ENCODE measurements at places on chromosomes 4 and X.

DNA sequence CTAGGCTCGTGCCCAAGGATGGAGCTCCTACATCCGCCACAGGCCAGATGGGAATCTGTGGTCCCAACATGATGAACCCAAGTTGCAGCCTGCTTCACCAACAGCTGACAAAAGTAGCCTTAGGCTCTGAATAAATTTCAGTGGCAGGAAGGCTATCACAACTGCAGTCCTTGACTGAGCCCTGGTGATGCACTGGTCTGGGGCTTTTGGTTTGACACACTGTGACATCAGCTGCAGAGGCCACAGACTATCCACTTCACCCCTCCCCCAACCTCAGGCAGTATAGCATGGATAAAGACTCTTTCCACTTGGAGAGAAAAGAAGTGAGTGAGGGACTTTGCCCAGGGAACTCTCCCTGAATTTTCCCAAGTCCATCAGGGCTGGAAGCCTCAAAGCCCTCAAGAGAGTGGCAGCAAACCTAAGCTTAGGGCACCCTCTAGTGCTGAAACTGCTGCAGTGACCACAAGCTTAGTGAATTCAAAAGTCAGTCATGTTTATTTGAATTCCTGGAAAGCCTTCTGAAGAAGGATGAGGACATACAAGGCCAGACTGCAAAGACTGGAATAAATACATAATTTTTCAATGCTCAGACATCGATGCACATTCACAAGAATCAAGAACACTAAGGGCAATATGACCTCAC lies 135.0 kb upstream of the TENT5D start:
- DNase-seq = no peak

GRCh38 chrX:107826238-107827029 lies 768 bp downstream of the MID2 start:
- DNase-seq = peak; percentile 2

- DNase-seq = no peak
Measured at GRCh38 chrX:129984111-129984958, 1.9 kb downstream of the BCORL1 start.

DNA sequence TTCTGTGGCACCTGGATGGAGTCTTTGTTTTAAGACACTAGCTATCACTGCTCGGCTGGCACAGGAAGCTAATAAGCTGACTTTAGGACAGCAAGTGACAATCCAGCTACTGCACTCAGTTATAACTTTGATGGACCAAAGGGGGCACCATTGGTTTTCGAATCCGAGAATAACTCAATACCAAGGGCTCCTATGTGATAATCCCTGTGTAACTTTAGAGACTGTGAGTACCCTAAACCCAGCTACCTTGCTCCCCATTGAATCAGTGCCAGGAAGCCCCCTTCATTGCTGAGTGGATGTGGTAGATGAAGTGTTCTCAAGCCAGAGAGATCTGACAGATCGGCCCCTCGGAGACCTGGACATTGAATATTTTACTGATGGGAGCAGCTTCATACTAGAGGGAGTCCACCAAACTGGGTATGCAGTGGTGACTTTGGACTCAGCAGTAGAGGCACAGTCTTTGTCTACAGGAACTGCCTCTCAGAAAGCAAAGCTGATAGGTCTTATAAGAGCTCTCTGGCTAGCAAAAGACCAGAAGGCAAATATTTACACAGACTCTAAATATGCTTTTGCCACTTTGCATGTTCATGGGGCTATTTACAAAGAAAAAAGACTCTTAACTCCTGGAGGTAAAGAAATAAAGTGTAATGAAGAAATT lies 35.5 kb upstream of the UGT2B7 start:
- DNase-seq = no peak

- DNase-seq = no peak
Measured at GRCh38 chrX:77935886-77936285, 25.4 kb downstream of the ATP7A start.

DNA sequence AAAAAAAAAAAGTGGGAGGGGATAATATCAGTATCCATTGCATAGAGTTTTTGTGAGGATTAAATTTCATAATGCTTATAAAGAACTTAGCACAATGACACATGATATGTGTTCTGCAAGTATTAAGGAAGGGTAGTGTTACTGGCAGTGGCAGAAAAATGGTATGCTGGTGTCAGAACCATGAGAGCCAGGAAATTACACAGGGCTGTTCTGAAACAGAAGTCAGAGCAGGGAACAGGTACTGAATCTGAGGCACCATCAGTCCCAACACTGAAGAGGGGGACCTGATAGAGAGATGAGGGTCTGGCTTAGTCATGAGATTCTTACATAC lies 601.1 kb upstream of the GRIA3 start:
- no peak for DNase-seq

GRCh38 chr4:130210864-130211263 lies 1114.9 kb downstream of the C4orf33 start:
- no peak for DNase-seq

DNA sequence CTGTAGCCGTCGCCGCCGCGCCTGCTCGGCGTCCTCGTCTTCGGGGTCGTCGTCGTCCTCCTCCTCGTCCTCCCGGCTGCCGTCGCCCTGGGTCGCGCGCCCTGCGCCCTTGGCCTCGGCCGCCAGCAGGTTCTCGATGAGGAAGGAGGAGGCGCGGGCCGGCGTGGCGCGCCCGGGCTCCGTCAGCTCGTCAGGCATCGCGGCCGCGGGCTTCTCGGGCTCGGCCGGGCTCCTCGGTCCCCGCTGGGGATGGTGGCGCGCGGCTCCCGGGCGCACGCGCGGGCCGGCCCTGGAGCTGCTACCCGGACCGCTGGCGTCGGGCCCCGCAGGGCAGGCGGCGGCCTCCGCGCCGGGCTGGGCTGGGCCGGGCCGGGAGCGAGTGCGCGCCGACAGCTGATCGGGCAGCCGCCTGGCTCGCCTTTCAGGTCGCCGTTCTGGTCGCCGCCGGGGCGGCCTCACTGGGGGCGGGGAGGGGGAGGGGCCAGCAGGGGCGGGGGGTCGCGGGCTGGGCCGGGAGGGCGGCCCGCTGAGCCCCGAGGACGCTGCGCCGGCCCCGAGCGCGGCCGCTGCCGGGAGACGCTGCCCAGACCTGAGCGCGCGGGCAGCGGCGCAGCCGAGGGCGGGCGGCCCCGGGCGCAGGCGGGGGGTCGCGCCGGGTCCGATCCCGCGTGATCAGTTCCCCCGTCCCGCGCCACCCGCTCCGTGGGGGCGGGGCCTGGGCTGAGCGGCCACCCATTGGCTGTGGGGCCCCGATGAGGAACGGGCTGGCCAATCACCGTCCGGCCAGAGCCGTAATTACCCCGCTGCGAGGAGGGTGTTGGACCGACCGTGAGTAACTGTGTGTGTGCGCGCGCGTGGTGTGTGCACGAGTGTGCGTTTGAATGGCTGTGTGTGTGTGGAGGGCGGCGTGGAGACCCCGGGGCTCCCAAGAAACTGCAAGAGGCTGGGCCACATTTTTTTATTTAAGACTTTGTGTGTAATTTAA lies at the start of gene HMX1:
Gene HMX1 (minus strand): TSS at position 423 of the 985 bp plus-strand sequence. CDS start 225 bp downstream, at position 198.
- DNase-seq = no peak

- no peak for DNase-seq
Measured at GRCh38 chr4:110514889-110515479, 39.0 kb downstream of the ENPEP start.

GRCh38 chr4:88609387-88609786 lies 17.1 kb downstream of the HERC3 start:
- DNase-seq = no peak

GRCh38 chr4:171847751-171848150 lies 34.5 kb downstream of the GALNTL6 start:
- DNase-seq = no peak

DNA sequence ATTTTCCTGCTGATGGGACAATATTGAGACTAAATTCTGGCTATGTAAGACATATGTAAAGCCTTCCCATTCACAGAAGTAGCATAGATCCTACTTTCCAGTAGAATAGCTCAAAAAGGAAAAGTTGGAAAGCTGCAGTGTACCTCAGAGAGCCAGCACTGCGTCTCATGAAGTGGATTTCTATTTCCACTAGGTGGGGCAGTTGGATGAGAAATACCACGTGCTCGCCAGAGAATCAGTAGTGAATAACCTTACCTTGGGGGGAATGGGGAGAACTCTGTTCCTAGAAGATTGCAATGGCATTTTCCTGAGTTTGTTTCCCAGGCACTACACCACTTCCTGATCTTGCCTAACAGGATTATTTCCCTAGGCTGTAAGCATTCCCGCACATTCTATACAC lies 907.1 kb downstream of the FSTL5 start:
- no peak for DNase-seq

GRCh38 chr4:113707048-113707447 lies 54.5 kb downstream of the CAMK2D start:
- DNase-seq = no peak

DNA sequence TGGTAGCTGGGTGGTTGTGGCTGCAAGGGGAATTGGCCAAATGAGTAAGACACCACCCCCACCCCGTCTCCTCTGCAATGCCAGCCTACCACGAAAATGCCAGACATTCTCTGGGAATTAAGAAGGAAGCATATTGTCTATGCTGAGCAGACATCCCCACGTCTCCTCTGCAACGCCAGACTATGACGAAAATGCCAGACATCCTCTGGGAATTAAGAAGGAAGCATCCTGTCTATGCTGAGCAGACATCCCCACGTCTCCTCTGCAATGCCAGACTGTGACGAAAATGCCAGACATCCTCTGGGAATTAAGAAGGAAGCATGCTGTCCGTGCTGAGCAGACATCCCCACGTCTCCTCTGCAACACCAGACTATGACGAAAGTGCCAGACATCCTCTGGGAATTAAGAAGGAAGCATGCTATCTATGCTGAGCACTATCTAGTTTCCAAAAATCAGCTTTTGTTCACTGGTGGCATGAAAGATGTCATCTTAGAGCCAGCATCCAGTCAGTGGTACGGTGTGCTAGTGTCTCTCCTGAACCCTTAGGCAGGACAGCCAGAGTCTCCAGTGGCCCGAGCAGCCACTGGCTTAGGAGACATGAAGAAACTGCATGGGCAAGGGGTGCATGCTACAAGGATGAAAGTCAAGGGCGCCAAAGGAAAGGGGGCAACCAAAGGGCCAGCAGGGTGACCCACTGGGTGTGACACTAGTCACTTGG lies 339.8 kb upstream of the FRG1 start:
- DNase-seq = no peak

GRCh38 chr4:182233310-182234090 lies 9.7 kb upstream of the TENM3 start:
- DNase-seq = no peak

- no peak for DNase-seq
Measured at GRCh38 chrX:118117741-118118140, 1.1 kb upstream of the KLHL13 start.

DNA sequence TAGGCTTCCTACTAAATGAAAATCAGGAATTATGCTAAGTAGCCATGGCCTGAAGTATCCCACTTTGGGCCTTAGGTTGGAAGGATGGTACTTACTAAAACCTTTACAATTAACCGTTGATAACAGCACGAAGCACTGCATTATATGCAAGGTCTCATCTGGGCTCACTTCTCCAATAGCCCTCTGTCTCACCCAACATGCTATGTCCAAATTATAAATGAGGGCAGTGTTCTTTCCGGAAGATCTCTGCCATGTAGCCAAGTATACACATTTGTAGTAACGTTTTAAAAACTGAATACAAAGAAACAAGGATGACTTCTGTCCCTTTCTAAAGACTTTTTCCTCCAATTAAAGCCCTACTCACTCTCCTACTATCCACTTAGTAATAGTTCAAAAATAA lies 51.6 kb downstream of the SCFD2 start:
- DNase-seq = no peak

DNA sequence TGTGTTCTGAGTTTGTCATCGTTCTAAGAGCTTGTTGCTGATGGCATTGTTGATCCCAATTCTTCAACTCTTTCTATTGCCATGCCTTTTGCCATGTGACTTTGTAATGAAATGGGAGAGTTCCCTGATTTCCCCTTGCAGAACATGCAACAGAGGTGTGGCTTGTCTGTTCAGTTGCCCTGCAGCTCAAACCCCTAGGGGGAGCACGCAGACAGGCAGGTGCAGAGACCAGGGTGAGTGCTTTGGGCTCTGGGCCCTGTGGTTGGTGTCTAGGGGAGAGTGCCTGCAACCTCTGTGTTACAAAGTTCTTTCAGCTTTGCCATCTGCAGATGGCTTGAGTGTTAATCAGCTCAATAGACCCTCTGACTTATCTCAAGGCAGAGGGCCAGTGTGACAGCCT lies 332.7 kb downstream of the MID1IP1 start:
- DNase-seq = no peak

GRCh38 chrX:80807606-80807991 lies 2.1 kb downstream of the BRWD3 start:
- DNase-seq = no peak

GRCh38 chr4:73947239-73947985 lies 34.4 kb downstream of the PF4 start:
- no peak for DNase-seq

DNA sequence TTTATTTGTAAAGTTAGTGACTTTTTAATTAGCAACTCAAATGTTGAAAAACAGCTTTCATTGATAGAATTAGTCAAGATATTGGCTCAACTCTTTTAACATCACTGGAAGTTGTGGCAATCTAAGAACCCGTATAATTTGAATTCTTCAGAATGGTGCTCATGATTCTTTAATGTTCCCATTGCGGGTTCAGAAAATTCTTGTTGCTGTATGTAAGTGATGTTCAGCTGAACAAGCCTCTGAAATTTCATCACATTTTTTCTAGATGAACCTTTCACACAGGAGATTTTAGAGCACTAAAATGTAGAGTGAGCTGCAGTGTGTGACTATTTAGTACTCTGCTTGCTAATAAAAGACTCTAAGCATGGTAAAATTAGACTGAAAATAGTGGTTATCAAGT lies 1317.7 kb downstream of the FSTL5 start:
- no peak for DNase-seq

GRCh38 chrX:9902656-9903055 lies 64.5 kb upstream of the CLDN34 start:
- no peak for DNase-seq

GRCh38 chr4:147629783-147630730 lies 12.9 kb downstream of the TMEM184C start:
- no peak for DNase-seq

DNA sequence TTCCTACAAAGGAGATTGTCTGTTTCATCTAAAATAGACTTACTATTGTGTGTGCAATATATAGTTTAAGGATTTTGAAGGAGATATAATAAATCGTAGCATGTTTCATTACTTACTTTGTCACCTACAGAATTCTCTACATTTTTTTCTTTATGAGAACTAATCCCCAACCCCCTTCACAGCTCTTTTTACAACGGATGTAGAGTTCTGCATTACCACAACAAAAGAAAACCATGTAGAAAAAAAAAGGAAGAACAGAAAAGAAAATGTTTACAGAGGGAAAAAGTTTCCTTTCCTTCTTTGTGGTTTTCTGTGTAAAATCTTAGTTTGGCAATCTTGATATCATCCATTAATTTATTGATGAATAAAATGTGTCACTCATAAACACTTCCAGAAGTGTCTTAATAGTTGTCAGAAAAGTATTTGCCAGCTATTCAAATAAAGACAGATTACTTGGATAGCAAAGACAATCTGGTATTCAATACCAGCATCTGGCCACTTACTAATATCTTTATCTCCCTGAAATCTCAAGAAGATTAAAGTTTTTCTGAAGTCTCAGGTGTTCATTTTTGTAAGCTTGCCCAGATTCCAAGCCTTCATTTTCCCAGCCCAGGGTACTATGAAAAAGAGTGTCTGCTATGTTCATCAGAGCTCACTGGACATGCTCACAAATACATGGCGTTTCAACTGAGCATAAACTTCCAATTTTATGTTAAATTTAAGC lies 806.8 kb downstream of the PCDH19 start:
- no peak for DNase-seq

All from stimulated activated CD8-positive, alpha-beta memory T cell treated with anti-CD3 and anti-CD28 coated beads, Interleukin-4, amount 100 ng/mL, for 1 hour (primary cell).